Inflammatory macrophage treated with lipopolysaccharide for 4 hours (primary cell): ENCODE measurements at places on chromosomes 1 and 21.

DNA sequence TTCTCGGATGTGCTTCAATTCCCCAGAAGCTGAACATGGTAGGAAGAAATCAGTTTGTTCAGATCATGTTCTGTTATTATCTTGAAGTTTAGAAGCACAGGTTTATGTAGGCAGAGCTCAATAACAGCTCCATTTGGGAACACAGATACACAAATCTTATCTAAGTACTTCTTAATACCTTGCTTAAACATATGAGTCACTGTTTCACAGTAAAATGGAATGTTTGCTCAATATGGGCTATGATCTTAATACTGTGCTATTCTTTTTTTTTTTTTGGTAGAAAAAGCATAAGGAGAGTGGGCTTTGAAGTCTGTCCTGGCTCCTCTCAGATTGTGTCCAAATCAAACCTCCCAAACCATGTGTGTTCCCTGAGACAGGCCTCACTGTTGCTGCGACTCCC, 13.4 kb downstream of the PROK1 start:
- DNase-seq: peak; percentile 21

GRCh38 chr1:62437273-62437940, 558 bp downstream of the USP1 start:
- peak; percentile 51 for DNase-seq

DNA sequence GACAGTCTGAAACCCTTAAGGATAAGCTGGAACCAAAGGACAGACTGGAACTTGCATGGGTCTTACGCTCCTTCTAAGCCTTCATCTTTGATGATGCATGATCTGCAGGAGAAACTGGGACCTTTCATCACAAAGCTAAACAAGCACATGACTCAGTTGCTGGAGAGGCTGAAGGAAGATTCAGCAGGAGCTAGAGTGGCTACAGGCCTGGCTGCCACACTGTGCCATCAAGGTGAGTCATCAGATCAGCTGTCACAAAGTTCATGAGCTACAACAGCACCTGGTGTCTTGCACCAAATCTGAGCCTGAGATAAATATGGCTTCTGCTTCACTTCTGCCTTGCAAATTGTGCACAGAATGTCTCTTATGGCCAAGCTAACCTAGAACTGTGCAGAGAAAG, 95.5 kb upstream of the MARK1 start:
- DNase-seq: no peak

- DNase-seq: peak; percentile 21
Observed at GRCh38 chr21:46325073-46325912, 1.3 kb downstream of the PCNT start.

- no peak for DNase-seq
Observed at GRCh38 chr1:58717979-58718378, 18.1 kb upstream of the MYSM1 start.

- peak; percentile 58 for DNase-seq
Observed at GRCh38 chr1:111399792-111400610, 27.5 kb downstream of the OVGP1 start.
